Activated naive CD4-positive, alpha-beta T cell treated with anti-CD3 and anti-CD28 coated beads, Interleukin-2, amount 10 ng/mL, durations not matched to agents 7 days and 5 days (primary cell): ENCODE measurements at places on chromosomes 6 and 20.

DNA sequence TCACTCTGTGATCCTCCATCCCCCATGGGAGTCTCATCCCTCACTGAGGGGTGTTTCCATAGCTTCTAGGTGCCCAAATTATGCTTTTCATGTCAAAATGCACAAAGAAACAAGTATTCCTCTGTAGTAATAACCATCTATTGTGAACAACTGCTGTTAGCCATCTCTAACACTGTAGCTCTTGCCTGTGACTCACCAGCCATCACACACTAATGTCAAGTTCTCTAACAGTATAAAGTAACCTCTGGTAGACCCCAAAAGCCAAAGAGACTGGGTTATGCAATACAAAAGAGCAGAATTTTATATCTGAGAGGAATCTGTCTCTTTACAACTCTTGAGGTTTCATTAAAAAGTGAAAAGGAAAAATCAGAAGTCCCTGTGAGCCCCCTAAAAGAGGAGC, 25.4 kb upstream of the IYD start:
- DNase-seq = no peak

DNA sequence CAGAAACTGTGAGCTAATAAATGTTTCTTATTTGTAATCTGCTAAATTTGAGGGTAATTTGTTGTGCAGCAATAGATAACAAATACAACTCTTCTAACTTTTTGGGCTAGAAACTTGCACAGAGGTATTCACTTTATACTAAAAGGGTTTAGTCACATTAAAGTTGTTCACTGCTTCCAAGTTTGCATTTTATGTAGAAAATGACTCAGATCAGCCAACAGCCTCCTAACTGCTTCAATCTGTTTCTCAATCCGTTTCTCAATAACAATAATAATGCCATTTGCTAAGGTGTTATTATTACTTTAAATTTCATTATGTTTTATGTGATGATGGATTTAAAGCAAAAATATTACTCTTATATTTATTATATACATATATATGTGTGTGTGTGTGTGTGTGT, 213.9 kb downstream of the CENPW start:
- no peak for DNase-seq

DNA sequence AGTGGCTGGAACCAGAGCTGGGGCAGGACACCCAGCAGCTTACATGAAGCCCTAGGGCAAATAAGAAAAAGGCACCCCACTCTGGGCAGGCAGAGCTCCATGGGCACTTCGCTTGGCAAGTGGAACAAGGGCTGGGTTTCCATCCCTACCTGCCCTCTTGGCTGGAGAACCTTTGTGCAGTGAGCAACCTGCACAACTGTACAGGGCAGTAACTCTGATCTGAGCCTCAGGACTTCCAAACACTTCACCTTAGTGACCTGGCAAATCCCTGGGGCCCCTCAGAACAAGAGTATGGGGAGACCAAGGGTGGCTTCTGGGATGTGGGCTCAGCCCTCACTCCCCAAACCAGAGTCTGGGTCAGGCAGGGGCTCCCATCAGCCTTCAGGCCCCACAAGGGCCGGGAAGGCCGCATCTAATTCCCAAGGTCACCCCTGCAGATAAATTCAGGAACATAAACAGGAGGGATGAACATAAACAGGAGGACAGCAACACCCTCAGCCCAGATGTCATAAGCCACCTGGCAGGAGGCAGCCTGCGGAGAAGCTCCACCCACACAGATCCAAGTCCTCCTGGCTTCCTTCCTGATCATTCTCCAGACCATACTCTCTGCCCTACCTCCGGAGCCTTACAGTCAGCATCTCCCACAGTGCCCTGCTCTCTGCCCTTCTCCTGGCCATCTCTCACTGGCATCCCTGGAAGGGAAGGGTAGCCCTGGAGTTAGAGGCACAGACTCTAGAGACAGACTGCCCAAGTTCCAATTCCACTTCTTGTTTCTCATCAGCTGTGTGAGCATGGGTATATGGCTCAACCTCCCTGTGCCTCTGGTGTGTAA, 37.5 kb downstream of the HNF4A start:
- DNase-seq = no peak

- peak; percentile 43 for DNase-seq
These were observed 106.9 kb downstream of the IPCEF1 start for GRCh38 chr6:154249499-154250298.

DNA sequence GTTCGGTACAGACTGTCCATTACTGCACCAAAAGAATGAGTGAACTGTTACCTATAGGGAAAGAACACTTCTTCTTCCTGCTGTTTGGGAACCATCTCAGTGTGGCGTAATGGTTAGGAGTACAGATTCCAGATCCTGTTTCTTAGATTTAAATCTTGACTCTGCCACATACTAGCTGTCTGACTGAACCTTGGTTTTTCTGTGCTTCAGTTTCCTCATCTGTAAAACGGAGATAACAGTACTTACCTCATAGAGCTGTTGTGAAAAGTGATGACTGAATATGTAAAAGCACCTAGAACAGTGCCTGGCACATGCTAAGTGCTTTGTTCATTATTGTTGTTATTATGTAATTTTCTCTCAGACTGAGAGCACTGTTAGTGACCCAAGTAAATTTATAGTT, 39.8 kb downstream of the STX11 start:
- DNase-seq = no peak

GRCh38 chr20:24805456-24806238, 143.4 kb upstream of the CST7 start:
- no peak for DNase-seq

- DNase-seq = no peak
These were observed 154.2 kb downstream of the ALDH8A1 start for GRCh38 chr6:134795691-134796090.

GRCh38 chr6:38004908-38005307, 185.4 kb downstream of the ZFAND3 start:
- no peak for DNase-seq

- DNase-seq = peak; percentile 39
These were observed at the start of gene DDX43 for GRCh38 chr6:73394577-73395354. Gene DDX43, plus strand, starts transcription at chr6:73394828. Its CDS starts 78 bp downstream, at chr6:73394906.

- DNase-seq = no peak
These were observed 34.6 kb upstream of the PTGIS start for GRCh38 chr20:49602345-49603208.

DNA sequence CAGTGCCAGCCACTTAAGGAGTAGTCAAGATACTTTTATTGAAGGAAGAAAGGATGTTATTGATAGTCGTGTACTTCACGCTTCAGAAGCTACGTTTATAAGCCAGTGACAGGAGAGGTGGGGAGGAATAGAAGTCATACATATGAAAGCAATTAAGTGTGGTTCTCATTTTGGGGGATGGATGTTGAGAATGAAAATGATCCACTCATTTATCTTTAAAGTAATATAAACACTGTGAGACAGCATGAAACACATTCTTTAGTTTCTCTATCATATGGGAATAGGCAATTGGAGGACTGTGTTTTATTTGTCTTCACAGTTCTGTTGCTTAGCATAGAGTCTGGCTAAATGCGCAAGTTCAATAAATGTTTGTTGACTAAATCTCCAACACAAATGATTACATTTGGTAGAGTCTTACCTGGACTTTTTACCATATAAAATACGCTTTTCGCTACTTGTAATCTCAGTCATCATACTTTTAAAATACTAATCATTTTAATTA, 35.2 kb downstream of the AK9 start:
- no peak for DNase-seq

GRCh38 chr20:63686492-63687321, 9.7 kb upstream of the TNFRSF6B start:
- DNase-seq = peak; percentile 40

DNA sequence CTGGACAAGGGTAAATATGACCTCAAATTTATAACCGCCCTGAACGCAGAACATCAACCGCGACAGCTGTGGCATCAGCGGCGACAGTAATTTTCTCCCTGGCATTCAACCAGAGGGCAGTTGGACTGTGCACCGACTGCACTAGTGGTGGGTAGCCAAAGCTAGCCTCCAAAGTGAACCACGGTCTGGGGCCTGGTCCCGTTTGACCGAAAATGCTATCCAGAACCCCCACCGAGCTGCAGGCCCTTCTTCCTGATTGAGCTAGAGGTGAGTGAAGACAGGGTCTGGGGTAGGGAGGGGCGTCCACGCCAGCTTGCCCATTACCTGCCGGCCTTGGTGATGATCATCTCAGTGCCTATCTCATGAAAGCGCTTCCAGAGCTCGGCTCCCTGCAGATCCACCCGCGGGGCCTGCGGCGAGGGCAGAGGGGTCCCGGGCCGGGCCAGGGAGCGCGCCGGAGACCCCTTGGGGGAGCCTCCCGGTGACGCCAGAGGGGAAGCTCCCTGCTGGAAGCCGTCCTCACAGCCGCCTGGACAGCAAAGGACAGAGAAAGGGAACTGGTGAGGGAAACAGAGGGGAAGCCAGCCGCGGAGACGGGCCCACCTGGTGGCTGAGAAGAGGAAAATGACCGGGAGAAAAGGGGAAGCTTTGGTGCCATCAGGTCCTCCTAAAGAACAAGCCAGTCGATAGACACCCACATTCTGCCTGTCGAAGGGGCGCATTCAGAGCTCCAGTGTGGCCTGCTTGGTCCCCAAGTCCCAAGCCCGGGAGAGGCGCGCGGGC, 2.0 kb downstream of the TBX18 start:
- DNase-seq = no peak

GRCh38 chr6:37502703-37503291, 3.1 kb upstream of the CCDC167 start:
- DNase-seq = peak; percentile 61

DNA sequence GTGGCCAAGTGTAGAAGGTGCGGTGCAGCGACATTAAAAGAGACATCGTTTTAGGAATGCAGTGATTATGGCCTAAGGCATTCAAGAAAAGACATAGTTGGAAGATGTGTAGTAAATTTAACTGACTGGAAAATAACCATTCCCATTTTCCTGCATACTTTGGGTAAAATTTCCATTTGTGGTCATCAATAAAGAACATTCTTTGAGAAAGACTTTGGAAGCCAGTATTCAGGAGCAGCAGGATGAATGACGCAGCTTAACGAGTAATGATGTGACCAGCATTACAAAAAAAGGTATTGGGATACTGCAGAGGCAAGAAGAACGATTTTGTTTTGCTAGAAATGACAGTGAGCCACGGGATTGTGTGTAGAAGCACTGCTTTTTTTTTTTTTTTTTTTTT, 7.0 kb upstream of the RWDD1 start:
- DNase-seq = no peak

DNA sequence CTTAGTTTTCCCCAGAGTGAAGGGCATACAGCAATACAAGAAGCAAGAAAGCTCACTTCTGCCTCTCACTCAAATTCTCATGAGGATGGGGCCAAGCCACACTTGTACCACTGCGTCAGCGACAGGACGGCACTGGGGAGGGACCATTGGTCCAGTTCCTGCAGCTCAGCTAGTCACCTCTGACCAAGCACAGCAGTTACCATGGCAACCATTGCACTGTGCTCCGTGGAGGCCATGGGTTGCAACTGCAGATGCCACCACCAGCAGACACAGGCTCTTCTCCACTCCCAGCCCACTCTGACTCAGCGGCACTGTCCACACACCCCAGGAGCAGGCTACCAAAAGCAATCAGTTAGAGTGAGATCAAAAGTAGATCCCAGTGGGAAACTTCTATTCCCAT, 441.1 kb upstream of the ARID1B start:
- DNase-seq = no peak

- DNase-seq = no peak
These were observed 13.3 kb upstream of the HLA-DRA start for GRCh38 chr6:32426338-32426737.

DNA sequence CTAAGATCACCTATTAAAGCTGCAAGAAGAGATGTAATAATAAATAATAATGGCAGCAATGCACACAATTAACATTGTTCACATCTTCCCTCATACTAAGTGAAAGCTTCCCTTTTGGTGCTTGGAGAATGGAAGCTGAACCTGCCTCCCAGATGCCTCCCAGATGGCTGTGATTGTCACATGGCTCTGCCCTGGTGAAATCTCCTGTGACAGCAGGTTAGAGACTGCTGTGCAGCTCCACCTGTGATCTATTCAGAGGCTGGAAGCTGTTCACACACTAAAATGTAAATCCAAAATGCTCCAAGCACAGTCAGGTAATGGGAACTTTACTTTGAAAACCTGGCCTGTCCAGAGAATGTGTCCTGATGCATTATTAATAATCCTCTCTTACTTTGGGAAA, 41.7 kb upstream of the RGS17 start:
- no peak for DNase-seq

GRCh38 chr6:85714893-85715530, 72.3 kb upstream of the SYNCRIP start:
- DNase-seq = no peak

DNA sequence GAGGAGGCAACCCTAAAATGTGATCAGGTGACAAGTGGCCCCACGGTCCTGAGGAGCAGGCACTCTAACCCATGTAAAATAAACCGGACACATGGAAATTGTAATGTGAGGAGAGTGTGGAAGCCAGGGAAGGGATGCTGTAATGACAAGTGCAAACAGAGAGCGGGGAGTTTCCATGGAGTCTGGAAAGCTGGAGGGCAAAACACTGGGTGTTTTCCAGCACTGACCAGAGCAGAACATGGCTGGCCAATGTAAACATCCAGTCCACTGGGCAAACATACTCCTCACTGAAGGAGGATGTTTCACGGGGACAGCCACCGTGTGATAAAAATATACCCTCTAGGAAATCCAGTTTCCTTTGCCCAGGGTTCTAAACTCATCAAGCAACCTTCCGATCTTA, 219.0 kb upstream of the JARID2 start:
- DNase-seq = no peak

- DNase-seq = no peak
These were observed 15.6 kb downstream of the RRBP1 start for GRCh38 chr20:17666481-17666880.

DNA sequence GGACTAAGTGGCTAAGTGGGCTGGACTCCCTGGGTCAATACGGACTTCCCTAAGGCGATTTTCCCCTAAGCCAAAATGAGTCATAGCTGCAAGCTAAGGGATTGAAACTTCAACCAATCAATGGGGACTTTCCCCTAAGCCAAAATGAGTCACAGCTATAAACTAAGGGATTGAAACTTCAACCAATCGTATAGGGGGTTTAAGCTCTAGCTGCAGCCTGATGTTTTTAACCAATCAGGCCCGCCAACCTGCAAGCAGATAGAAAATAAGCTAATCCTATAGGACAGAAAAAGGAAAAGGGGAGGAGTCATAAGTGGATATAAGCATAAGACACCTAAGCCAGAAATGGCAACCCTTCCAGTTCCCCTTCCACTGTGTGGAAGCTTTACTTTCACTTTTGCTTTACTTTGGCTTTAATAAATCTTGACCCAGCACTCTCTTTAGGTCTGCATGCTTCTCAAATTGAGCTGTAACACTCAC, 655.0 kb upstream of the HS3ST5 start:
- DNase-seq = no peak
